Lung microvascular endothelial cell (primary cell): ENCODE measurements at places on chromosomes 6 and 20.

DNA sequence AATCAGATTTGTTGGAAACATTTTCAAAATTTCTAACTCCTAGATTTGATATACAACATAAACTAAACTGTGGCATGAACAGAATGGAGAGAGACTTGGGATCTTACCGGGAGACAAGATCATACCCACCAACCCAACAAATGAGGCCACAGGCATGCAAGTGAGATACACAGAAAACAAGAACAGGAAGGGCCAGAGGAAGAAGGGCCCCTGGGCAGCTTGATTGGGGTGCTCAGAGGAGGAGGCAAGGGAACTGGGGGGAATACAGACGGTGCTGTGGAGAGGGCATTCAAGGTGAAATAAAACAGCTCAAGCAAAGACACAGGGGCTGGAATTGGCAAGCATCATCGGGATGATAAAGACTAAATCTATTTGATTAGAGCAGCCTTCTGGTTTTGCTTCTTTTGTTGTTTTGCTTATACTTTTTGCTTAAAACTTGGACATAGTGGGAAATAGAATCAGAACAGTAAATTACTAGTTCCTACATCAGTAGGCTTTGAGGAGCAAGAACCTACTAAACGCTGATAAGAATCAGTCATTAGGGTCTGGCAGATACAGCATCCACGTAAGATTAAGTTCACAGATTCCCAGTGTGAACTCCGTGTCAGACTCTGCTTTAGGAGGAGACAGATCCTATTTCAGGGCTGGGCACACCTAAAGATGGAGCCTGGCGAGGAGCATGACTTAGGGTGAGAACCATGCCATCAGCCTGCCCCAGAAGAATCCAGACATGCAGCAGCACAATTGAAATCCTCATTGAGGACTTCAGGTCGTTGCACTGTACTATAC, 3.5 kb upstream of the RAMACL start:
- DNase-seq: no peak

DNA sequence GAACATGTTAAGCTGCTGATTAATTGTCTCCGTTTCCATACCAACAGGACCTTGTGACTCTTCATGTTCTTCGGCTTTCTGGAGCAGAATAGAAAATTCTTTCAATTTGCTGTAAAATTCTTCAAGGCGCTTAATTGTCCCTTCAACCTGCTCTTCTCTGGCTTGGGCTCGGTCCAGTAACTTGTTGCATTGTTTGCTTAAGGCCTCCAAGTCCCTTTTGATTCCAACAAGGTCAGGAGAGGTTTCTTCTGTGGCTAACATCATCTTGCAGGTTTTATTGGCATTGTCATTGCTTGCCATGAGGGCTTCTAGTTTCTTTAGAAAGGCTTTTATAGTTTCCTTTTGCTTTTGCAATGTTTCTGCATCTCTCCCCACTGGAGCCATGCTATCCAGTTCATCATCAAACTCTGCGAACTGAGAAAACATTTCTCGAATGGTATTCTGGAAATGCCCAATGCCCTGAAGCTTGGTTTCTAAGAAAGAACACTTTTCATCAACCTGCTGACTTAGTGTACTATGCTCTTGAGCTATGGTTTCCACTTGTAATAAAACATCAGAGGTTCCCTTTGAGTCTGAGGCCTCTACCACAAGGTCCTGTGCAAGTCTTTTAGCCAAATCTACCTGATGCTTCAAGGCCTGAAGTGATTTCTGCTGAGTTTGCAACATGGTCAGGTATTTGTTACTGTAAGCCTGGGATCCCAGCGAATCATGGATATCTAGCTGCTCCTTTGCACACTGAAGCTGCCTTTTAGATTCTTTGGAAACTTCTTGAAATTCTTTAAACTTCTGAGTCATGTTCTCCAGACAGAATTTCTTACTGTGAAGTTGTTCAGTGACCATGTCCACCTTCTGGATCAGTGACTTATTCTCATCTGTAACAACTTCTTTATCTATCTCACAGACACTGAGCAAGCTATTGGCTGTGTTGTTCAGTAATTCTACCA, 90.2 kb downstream of the DST start:
- no peak for DNase-seq

- no peak for DNase-seq
Measured at GRCh38 chr6:105954148-105954547, 132.0 kb upstream of the PRDM1 start.

DNA sequence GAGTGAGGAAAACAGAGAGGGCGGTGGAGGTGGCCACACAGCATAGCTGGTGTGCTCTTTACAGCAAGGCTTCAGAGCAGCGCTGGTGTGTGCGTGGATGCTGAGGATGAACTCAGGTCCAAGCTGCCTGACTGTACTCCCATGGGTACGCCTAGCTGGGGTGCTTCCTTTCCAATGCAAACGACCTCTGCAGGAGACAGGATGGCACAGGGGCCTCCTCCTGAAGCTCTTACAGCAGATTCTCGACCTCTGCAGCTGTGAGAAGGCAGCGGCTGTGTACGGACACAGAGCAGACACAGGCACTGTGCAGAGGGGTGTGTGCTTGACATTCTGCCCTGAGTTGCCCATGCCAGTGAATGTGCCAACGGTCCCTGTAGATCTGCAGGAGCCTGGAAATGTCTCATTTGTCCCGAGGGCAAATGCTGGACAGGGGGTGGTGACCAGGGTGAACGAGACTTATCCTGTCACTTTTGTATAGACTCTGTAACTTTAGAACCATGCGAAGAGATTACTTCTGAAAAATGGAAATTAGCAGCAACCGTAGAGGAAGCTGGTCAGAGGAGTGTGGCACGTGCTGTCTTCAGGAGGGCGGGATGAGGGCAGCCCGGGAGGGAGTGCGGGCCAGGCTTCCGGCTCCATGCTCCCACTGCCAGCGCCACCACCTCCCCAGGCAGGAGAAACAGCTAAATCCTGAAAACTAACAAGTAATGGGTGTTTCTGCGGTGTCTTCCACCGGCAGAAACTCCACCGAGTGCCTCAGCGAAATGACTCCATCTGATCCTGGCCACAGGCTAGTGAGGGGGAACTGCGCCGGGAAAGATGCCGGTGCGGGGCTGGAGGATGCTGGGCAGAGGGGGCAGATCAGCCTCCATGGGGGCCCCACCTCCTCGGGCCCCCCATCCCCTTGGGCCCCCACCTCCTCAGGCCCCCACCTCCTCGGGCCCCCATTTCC, 120.9 kb upstream of the RPS6KA2 start:
- no peak for DNase-seq

DNA sequence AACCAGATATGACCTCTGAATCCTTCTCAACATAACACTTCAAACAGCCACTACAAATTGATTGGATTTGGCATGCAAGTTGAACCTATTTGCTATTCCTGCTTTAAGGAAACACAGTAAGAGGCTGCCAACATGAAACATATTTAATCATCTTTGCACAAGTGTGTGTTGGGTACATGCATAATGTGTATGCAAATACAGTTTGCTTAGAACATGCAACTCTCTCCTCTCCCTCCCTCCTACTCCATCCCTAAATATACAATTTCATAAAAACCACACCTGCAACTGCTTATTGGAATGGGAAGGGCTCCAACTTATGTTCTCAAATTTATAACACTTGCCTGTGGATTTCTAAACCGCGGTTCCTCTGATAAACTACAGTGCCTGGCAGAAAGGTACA, 71.5 kb downstream of the CD83 start:
- no peak for DNase-seq

DNA sequence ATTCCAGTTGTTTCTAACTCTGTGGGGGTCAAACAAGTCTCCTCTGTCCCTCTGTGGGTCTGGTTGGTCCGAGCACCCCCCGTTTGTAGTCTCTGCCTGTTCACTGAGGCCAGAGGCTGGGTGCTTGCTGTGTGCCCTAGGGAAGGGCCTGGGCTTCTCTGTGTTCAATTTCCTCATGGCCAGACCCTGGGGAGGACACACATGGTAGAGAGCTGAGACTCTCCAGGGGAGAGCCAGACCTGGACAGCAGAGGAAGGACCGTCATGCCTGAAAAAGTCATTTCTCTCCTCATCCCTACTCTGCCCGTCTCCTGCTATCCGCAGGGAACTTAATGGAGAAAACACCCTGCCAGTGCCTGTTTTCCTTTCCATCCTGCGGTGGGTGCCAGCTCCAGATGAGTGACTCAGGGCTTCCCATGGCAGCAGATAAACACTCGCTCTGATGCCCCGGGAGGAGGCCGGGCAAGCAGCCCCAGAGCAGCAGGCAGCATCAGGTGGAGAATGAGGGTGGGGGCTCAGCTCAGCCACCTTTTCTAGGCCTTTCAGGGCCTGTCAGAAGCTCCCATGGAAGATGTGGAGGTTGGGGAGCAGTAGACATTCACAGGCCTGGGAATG, 51.9 kb downstream of the SNAI1 start:
- peak; percentile 78 for DNase-seq

DNA sequence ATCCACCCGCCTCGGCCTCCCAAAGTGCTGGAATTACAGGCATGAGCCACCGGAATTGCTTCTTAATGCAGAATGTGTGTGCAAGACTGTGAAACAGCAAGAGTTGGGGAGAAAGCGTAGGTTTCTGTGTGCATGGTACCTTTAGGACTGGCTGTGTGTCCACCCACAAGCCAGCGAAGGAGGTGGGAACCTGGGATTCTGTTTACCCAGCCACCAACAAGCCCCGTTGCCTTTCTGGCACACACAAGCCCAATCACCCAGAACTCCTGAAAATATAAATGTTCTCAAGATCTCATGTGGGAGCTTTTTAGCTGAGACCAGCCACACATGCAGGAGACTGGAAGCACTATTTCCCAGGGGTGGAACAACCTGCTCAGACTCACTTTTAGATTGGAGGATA, 4.9 kb upstream of the RNF24 start:
- DNase-seq: no peak

DNA sequence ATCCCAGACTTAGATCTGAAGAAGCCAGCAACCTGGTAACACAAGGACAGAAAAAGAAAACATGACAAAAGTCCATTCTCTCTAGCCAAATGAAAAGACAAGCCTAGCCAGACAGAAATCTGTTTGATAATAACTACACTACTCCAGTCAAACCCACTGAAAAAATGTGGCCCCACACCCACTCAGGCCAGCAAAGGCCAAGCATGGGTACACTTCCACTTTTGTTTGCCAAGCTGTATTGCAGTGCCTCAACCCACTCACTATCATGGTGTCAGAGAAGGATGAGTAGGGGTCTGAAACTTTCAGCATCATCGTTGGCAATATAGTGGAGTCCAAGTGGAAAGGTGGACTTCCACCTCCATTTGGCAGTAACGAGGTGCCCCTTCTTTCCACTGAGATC, 45.8 kb downstream of the EPM2A start:
- DNase-seq: no peak

DNA sequence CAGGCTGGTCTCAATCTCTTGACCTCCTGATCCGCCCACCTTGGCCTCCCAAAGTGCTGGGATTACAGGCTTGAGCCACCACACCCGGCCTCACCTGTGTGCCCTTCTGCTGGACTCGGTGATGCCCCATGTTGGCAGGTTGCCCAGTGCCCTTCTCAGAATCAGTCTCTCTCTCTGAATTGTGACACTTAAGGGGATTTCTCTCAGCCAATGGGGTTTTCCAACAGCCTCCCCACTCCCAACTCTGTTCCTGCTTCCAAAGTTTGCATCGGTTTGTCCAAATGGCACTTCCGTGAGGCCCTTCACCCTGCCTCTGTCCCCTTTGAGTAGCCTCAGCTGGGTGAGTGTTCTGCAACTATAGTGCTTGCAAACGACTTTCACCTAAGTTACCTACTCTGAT, 3.1 kb upstream of the MRPS10 start:
- no peak for DNase-seq

- no peak for DNase-seq
Measured at GRCh38 chr6:105794239-105794638, 291.9 kb upstream of the PRDM1 start.

DNA sequence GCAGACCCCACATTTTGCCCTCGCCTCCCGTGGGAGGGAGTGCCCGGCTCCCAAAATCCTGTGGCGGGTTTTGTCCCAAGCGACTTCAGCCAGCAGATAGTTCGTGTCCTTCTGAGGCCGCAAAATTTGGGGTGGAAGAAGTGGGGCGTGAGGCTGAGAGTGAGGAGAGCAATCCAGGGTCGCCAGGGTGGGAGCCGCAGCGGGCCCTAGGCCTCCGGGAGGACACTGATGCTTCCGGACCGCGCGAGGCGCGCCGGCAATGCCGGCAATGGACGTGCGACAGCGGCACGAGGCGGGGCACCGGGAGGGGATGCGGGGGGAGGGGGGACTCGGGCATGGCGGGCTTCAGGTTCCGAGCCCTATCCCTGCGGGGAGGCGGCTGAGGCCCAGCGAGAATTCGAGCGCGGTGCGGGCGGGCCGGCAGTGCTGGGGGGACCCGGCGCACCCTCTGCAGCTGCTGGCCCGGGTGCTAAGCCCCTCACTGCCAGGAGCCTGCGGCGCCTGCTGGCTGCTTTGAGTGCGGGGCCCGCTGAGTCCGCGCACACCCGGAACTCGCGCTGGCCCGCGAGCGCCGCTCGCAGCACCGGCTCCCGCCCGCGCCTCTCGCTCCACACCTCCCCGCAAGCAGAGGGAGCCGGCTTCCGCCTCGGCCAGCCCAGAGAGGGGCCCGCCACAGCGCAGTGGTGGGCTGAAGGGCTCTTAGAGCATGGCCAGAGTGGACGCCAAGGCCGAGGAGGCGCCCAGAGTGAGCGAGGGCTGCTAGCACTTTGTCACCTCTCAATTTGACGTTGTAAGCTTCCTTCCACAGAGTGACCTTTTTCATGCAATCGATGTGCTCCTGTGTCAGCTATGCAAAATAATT, 143.8 kb downstream of the LPA start:
- peak; percentile 42 for DNase-seq

DNA sequence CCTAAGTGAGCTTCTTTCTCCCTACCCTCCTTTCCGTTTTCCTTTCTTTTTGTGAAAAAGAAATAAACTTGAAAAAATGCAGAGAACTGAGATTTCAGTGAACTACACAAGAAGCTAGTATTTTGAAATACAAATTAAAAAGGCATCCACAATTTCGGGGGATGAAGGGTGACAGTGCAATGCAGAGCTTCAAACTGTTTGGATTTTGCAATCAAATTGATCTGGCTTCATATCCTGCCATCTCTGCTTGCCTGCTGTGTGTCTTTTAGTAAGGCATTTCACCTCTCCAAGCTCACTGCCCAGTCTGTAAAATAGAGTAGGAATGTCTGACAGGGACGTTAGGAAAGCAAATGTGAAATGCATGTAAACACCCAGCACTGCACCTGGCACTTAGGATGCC, 258.0 kb downstream of the HACE1 start:
- no peak for DNase-seq

DNA sequence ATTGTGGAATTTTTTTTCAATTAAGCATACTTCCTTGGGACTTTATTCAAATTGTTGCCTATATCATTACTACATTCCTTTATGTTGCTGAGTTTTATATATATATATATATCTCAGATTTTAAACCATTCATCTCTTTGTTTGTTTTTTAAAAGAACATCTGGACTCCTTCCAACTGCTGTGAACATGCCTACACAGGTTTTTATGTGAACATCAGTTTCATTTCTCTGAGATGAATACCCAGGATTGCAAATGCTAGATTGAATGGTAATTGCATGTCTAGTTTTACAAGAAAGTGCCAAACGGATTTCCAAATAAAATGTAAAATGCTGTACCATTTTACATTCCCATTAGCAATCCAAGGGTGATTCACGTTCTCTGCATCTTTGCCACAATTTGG, 1289.3 kb downstream of the HACE1 start:
- DNase-seq: no peak

- no peak for DNase-seq
Measured at GRCh38 chr20:3282271-3283221, 43.6 kb upstream of the SLC4A11 start.
